ENCODE measurements at places on chromosomes 11 and 22.

GRCh38 chr11:73493956-73494598, 103.8 kb downstream of the FAM168A start:
- DNase-seq, result no peak

- no peak for DNase-seq
These were observed 94.5 kb downstream of the FDX1 start for GRCh38 chr11:110524238-110524637.

- DNase-seq, result no peak
These were observed 7.3 kb upstream of the AHNAK start for GRCh38 chr11:62553839-62554361.

- no peak for DNase-seq
These were observed 36.8 kb downstream of the NEU3 start for GRCh38 chr11:75025561-75025960.

- no peak for DNase-seq
These were observed 30.2 kb downstream of the USP47 start for GRCh38 chr11:11871991-11872401.

Data from activated T-helper 9 cell treated with anti-CD3 and anti-CD28 coated beads, Interleukin-2, amount 50 U/mL, for 16 hours (primary cell).